ENCODE measurements at places on chromosomes 12 and 14. TPM values are rescaled to one million over a fixed set of nuclear protein-coding genes. Genes with fewer than 3 reads are reported as not detected.

GRCh38 chr14:60563113-60563512, 54.2 kb downstream of the SIX6 start:
- DNase-seq, result no peak

- DNase-seq, result no peak
These were observed 545.4 kb downstream of the FOXG1 start for GRCh38 chr14:29311983-29312382.

- DNase-seq, result peak; percentile 84
These were observed at the start of gene RIMKLB for GRCh38 chr12:8697476-8698131. Gene RIMKLB (plus strand): TSS chr12:8697991. CDS start chr12:8713867, 15,876 bp downstream.

DNA sequence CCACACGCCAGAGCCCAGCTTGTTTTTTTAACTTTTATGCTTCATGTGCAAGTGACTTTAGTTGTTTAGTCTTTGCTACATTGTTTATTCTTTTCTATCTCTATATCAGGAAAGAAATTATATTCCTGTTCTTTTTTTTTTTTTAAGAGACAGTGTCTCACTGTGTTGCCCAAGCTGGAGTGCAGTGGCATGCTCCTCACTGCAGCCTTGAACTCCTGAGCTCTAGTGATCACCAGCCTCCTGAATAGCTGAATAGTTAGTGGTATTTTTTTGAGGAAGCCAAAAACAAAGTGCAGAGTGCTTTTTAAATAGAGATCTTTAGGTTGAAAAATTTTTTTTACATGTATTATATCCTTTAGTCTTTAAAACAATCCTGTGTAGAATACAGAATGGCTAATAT, 58.2 kb downstream of the ETNK1 start:
- DNase-seq, result no peak

DNA sequence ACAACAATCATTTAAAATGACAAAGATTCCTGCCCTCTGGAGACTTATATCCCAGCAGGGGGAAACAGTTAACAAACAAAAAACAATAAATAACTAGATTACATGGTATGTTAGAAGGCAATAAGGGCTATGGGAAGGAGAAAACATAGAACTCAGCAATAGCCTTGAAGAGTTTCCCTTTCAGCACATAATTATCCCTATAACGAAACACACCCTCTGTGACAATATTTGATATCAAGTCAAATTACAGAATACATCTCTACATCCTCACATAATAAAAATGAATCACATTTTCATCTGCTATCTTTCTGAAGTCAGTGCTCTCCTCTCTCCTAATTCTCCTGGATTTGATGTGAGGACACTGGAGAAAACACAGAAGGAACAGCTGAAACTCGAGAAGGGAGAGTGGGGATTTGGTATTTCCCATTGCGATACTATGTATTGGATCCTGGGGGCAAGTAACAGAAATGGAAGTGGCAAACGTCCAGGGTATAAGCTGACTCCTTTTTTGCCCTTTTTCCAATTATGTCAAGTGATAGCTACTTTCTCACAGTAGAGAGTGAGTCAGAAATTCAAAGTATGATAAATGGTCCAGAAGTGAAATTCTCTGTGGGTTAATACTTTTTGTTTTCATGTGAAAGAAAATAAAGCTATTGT, 9.7 kb upstream of the PTGER2 start:
- no peak for DNase-seq

The NANOG gene
- not detected for total RNA-seq

The TPH2 gene
- not detected for total RNA-seq
